Chondrocyte (in vitro differentiated cells): ENCODE measurements at places on chromosomes 2 and 18. TPM values are rescaled to one million over a fixed set of nuclear protein-coding genes. Genes with fewer than 3 reads are reported as not detected.

Gene PPP1CB
- total RNA-seq, result 440 to 474 TPM (median 447 TPM) in 3 replicates

Gene TP53I3
- 48.6 to 56.7 TPM (median 51.7 TPM) in 3 replicates for total RNA-seq

- no peaks in the 10 kb centered on the region for H3K36me3 ChIP-seq
- no peak for DNase-seq
- peaks cover 8% of the 10 kb centered on the region for H3K4me1 ChIP-seq
- H3K4me3 ChIP-seq, result no peak overlapping the region
- H3K27ac ChIP-seq, result no peak overlapping the region
Observed at GRCh38 chr2:112733456-112733855, 12.6 kb downstream of the NT5DC4 start.

DNA sequence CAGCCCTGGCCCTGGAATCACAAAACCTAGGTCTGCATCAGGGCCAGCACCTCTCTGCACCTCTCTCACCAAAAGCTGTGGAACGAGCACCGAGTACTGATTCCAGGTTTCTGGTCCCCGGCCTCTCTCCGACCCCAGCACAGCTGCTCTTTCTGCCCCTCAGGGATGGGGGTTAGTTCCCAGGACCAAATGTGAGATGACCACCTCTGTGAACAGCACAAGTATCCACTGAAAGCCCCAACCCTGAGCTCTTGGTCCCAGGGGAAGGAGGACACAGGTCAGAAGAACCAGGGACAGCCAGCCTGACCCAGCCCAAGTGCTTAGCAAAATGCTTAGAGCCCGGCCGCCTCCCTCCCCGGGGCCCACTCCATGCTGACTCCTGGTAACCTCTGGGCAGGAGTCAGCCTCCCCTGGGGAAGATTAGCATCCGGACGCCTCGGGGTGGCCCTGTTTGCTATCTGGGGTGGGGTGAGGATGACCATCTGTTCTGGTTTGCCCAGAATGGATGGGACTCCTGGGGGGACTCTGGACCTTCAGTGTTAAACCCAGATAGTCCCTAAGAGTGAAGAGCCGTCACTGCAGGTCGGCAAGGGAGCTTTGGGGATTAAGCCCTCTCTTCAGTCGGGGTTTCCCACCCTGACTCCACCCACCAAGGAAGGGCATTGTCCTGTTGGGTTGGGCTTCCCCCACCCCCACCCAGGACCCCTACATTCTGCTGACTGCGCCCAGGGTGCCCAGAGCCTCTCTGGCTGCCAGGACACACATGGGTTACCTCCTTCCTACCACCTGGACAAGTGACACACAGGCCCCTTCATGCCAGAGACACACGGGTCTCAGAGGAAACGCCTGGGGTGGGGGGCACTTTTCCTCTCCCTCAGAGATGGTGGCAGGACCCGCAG, 9.4 kb upstream of the GPR55 start:
- H3K4me1 ChIP-seq, result peaks cover 8% of the 10 kb centered on the region
- H3K27ac ChIP-seq, result no peak overlapping the region
- no peaks in the 10 kb centered on the region for H3K36me3 ChIP-seq
- peaks cover 16% of the 10 kb centered on the region for H3K27me3 ChIP-seq
- no peak for DNase-seq
- no peak overlapping the region for H3K4me3 ChIP-seq

DNA sequence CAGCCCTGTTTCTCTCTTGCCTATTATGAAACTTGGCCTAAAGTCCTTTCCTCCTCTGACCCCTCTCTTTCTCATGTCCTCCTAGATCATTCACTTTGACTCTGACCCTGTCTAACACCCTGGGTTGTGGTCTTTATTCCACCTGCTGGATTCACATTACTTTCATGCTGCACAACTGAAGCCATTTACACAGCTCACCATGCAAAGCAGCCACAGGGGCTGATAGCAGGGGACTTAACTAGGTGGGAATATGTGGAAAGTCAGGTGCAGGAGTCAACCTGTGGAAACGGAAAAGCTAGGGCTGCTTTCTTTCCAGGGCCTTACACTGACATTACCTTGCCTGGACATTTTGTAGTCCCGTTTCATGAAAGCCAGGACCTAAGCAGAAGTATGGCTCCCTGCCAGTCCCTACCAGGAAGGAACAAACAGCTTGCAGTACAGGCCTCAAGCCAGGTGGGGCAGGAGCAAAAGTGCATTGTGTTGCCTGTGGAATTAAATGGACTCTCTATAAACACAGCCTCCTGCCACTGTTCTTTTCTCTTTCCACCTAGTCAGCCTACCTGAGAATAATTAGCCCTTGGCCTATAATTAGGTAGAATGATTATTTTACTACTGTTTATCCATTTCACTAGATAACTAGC, 11.8 kb downstream of the MAPRE3 start:
- peaks cover 6% of the 10 kb centered on the region for H3K4me1 ChIP-seq
- no peak for DNase-seq
- H3K27me3 ChIP-seq, result no peaks in the 10 kb centered on the region
- H3K4me3 ChIP-seq, result no peak overlapping the region
- H3K27ac ChIP-seq, result no peak overlapping the region
- H3K36me3 ChIP-seq, result peaks cover 2% of the 10 kb centered on the region

DNA sequence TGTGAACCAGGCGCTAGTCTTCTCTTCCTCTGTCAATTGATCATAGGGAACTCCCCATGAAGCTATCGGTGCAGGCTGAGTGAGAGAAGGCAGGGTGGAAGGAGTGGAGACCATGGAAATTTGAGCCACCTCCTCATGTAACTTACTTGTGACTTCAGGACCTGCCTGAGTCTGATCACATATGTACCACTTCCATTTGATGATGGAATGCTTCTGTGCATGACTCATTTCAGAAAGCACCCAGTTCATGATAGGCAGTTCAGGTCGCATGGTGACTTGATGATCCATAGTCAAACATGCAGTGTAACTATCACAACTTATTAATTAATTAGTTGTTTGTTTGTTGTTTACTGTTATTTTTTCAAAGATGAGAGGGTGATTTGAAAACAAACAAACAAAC, 1296.7 kb downstream of the SUCLG1 start:
- no peaks in the 10 kb centered on the region for H3K4me1 ChIP-seq
- no peak for DNase-seq
- H3K27ac ChIP-seq, result no peak overlapping the region
- H3K27me3 ChIP-seq, result no peaks in the 10 kb centered on the region
- H3K4me3 ChIP-seq, result no peak overlapping the region

GRCh38 chr2:141554810-141555209, 576.0 kb downstream of the LRP1B start:
- peaks cover 6% of the 10 kb centered on the region for H3K4me1 ChIP-seq
- H3K36me3 ChIP-seq, result no peaks in the 10 kb centered on the region
- H3K4me3 ChIP-seq, result no peak overlapping the region

DNA sequence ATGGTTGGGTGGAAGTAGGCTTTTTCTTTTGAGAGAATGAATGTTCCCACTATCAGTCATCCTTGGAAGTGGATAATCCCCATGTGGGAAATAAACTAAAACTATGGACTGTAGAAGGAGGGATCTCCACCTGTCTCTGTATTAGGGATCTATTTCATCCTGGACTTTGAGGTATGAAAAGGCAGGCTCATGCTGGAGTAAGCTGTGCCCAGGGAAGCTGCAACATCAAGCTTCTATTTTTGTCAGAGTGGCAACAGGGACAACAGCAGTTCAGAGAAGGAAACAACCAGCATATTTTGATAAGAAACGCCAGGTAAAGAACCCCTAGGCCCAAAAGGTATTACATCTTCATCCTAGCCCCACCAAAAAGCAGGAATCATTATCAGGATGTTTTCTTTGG, 122.0 kb downstream of the MDH1 start:
- no peak for DNase-seq
- no peaks in the 10 kb centered on the region for H3K27me3 ChIP-seq
- H3K4me3 ChIP-seq, result no peak overlapping the region
- no peak overlapping the region for H3K27ac ChIP-seq
- no peaks in the 10 kb centered on the region for H3K4me1 ChIP-seq
